CMK (cell line): ENCODE measurements at places on chromosomes 1 and 21.
A peak's percentile ranks its signal among the peaks of the same experiment; 100 is the strongest.

DNA sequence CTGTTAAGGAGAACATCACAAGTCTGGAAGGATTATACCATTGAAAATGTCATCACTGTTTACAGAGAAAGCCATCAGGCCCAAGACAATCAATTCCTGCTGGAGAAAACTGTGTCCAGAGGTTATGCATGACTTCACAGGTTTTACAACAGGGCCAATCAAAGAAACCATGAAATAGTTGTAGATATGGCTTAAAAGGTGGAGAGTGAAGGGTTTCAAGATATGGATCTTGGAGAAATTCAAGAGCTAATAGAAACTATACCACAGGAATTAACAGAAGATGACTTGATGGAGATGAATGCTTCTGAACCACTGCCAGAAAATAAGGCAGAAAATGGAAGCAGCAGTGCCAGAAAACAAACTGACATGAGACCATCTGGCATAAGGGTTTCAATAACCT lies 30.2 kb downstream of the USP1 start:
- DNase-seq: no peak

GRCh38 chr1:44433209-44433608 lies 28.2 kb downstream of the RNF220 start:
- DNase-seq: no peak

GRCh38 chr1:89633800-89634625 lies 1.1 kb downstream of the LRRC8C start:
- no peak for DNase-seq

DNA sequence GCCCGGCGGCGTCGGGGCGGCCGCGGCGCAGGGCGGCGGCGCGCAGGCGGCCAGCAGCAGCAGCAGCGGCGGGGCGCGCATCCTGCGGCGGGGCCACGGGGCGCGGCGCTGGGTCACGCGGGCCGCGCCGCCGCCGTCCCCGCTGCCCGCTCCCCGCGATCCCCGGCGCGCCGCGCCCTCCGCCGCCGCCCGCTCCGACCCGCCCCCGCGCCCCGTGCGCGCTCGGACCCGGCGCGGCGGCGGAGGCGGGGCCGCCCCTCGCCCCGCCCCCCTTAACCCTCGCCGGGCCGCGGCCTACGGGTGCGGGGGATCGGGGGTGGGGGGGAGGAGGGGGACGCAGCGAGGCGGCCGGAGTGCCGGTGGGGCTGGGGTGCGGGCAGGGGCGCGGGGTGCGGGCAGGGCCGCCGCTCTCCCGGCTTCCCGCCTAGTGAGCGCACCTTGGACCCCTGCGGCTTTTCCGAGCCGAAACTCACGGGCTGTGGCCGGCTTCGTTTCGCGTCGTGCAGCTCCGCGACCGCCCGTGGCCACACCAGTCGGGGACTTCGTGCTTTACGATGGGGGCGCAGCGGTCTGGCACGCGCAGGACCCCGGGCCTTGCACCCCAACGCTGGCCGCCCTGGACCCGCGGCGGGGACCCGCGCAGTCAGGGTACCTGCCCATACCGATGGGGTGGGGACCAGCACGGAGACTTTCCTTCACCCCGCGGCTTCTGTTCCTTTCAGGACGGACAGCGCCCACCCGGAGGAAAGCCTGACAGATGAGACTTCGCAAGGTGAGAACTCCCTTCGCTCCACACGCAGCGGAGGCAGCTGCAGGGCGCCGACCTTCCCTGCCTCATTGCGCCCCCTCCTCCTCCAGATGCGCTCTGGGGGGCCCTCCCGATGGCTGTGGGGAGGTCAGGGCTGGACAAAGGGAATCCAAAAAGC lies at the start of gene FNDC10:
Gene FNDC10, minus strand, starts transcription at position 201 of the 926 bp plus-strand sequence. Its CDS starts 120 bp downstream, at position 81.
- DNase-seq: no peak

DNA sequence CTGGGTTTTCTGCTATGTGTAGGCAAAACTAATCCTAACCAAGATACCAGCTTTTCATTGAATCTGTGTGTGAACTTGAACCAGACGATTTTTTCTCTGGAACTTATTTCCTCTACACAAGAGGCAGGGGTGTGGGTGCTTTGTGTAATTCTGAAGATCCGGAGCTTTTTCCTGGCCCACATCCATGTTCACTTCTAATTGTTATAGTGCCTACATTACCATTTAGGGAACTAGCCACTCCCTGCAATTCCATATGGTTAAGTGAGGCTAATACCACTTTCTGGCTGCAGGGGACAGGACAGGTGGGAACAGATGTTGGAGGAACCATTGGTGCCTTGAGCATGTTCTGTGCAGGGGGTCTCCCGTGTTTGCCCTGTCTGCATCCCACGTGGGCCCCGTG lies 83.4 kb upstream of the FMN2 start:
- no peak for DNase-seq

- DNase-seq: no peak
Measured at GRCh38 chr1:56590520-56591011, 11.2 kb upstream of the PLPP3 start.

- no peak for DNase-seq
Measured at GRCh38 chr1:179021873-179022272, 3.8 kb upstream of the FAM20B start.

DNA sequence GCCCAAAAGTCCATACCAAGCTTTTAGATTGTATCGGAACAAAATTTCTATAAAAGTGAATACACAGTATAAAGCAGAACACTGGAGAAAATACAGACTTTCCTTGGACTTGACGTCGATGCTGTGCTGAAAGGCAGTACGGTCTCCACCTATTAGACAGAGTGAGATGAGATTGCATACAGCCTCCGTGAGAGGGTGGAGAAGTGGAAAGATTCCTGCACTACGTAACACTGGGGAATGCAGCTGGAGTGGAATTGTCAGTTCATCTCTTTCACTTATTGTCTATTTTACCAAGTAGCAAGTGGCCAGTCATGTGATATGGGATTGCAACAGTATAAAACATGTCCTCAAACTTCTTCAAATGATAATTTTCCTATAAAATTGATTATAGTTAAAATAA lies 209.5 kb downstream of the ZP4 start:
- no peak for DNase-seq

DNA sequence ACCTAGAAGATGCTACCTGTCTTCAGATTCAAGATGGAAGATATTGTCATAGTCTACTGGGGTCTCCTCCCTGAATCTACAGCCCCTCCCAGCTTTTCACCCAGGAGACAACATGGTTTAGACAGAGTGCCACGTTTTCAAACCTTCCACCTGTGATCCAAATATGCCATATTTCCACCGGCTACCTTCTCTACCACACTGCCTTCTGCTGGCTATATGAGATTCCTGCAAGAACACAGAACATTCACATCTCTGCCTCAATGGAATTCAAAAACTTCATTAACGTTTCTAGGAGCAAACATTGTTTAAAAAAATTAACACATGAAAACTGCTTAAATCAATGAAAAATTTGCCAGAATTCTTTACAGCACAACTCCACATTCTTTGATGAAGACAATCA lies 12.9 kb upstream of the LELP1 start:
- no peak for DNase-seq

- DNase-seq: no peak
Measured at GRCh38 chr1:109904105-109904817, 6.4 kb upstream of the CSF1 start.

GRCh38 chr1:117051224-117052064 lies 8.7 kb upstream of the TTF2 start:
- no peak for DNase-seq

- DNase-seq: peak; percentile 100
Measured at GRCh38 chr21:46320331-46320801, 3.3 kb downstream of the C21orf58 start.
